ENCODE measurements at places on chromosomes 11 and 22.

DNA sequence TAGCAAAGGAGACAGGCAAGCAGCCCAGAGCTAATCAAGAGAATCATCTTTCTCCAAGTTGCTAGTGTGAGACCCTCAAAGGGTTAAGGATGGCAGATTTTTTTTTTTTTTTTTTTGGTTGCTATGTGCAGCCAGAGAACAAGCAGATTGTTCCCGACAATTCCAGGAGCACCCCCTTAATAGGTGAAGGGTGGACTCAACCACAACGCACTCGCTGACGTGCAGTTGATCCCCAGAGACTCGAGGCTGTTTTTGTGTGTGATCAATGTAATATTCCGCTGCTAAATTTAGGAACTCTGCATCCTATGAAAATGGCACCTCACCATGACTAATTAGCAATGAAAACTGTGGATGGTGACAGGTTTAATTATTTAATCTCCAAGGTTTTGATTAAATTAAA lies 789.0 kb downstream of the KCNA4 start:
- DNase-seq, result no peak

DNA sequence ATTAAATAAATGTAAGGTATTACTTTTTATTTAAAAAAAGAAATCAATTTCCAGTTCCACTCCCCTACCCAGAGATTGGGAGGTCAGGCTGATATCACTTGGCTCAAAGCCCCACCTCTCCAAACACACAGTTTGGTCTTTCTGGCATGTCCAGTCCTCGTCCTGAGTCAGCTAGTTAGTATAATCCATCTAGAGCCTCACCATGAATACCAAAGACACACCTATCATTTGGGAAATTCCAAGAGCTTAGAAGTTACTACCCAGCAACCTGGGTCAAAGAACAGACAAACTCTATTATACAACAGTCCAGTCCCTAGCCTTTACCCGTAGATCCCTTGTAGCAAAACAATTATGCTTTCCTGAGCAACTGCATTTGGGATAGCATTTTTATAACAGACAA lies 9.4 kb downstream of the TREH start:
- DNase-seq, result no peak

DNA sequence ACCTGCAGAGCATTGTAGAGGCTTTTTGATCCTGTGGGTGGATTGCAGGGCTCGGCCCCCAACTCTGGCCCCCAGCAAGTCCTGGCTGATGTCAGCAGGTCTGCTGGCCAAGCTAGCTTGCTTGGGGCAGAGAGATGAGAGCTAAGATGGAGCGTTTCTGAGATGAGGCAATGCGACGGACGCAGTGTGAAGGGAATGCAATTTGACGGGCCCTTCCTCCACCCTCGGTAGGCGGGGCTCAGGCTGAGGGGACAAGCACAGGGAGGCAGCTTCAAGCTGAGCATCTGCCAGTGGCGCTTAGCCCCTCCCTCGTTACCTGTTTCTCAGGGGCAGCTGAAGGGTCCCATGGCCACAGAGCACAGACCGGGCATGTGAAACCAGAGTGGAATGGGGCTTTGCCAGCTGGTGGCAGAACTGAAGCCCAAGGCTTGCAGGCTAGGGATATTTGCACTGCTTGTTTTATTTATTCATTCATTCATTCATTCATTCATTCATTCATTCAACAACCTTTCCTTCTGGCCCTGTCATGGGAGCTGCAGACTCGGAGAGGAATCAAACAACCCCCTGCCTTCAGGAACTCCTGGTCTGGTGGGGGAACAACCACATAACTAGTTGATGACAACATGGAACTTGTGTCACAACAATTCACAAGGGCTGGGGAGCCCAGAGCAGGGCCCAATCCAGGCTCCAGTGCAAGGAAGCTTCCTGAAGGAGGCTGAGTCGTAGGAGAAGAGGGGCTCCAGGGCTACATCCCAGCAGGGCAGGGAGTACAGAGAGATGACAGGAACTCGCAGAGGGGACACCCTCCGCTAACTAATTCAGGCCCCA lies 66.8 kb downstream of the THAP12 start:
- DNase-seq, result no peak

GRCh38 chr22:42236848-42237247 lies 33.6 kb downstream of the TCF20 start:
- no peak for DNase-seq
